ENCODE measurements at places on chromosomes 4 and X.

DNA sequence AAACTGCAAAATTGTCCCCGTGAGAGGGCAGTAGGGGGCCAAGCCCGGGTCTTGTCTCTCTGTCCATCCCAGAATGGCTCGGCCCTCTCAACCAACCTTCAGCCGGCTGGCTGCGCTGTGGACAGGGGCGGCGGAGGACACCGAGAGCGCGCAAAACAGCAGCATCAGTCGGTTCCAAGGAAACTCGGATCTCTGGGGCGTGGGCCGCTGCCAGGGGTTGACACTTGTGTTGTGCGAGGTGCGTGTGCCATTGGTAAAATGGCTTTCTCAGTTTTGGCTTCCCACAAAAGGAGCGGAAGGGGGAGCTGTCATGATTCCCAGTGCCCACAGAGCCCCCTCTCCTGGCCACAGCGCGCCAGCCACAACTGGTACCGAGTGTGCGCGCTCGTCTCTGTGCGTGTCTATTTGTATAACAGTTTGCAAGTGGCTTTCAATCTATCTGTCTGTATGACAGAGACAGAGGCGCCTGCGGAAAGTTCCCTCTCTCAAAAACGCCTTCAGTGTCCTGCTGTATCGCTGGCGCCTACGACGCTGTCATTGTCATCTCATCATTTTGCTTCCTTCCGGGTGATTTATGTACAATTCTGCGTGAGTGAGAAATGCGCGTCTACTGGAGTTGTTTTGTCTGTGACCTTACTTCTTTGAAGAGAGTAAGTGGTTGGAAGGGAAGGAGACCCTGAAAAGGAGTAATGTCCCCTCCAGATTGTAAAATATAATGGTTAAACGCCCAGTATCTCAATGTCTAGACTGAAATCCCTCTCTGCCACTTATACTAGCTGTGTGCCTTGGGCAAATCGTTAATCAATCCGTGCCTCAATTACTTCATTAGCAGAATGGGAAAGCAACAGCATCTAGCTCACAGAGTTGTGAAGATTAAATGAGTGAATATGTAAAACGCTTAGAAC lies 1.8 kb downstream of the DKK2 start:
- no peak for DNase-seq

DNA sequence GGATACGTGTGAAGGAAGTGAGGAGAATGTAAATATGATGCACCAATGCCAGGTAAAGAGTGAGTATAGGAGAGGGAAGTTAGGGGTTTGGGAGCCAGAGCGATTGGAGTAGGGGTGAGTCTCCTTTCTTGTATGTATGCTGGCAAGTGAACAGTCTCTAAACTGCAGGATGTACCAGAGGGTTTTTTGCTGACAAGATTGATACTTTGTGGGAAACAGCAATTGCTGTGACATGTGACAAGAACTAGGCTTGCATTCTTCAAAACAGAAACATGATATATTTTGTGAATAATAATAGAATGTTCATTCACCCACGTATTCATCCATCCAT lies 706 bp downstream of the CHIC1 start:
- DNase-seq: no peak

GRCh38 chrX:82648062-82648461 lies 860.0 kb upstream of the POU3F4 start:
- DNase-seq: no peak

- DNase-seq: no peak
Measured at GRCh38 chr4:5452156-5452555, 256.2 kb downstream of the EVC2 start.

GRCh38 chr4:2507855-2508254 lies 28.6 kb upstream of the FAM193A start:
- no peak for DNase-seq

GRCh38 chr4:121519236-121519838 lies 138.5 kb upstream of the QRFPR start:
- DNase-seq: no peak

GRCh38 chr4:101126059-101126458 lies 221.3 kb downstream of the PPP3CA start:
- no peak for DNase-seq

GRCh38 chr4:113784497-113785250 lies 23.1 kb upstream of the CAMK2D start:
- DNase-seq: peak; percentile 75

- DNase-seq: no peak
Measured at GRCh38 chr4:176778063-176778462, 14.7 kb downstream of the VEGFC start.

DNA sequence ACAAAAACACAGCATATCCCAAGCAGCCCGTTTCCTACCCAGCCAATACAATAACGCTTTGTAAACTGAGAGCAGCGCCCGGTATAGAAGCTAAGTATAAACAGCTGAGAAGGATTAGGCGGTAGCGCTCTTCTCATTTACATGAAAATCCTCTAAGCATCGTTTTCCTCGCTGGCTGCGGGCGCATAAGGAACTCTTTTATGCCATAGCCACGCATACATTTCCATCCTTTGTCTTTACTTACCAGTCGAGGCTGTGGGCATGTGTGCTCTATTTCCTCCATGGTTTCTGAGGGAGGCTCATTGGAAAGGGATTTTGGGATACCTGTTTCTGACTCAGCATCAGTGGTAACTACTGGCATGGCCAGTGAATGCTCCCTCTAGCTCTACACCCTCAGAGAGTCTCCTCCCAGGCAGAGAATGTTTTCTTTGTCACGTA lies 383 bp downstream of the PCYT1B start:
- no peak for DNase-seq

GRCh38 chrX:121853762-121854613 lies 806.6 kb downstream of the GLUD2 start:
- no peak for DNase-seq

DNA sequence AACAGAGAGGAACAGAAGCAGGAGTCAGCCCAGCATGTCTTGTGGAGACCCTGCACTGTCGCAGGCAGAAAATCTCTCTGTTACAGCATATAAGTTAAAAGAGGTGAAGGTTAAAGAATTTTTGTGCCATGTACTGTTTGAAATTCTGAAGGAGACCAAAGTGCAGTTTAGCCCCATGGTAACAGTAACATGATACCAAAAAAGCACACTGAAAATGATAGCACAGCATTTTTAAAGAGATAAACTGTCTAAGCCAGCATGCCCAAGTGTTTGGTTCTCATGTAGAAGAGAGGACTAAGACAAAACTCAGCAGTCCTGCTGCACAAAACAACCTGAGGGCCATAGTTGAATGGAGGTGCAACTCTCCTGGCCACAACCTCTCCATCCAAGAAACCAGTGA lies 41.9 kb upstream of the PARM1 start:
- DNase-seq: no peak

DNA sequence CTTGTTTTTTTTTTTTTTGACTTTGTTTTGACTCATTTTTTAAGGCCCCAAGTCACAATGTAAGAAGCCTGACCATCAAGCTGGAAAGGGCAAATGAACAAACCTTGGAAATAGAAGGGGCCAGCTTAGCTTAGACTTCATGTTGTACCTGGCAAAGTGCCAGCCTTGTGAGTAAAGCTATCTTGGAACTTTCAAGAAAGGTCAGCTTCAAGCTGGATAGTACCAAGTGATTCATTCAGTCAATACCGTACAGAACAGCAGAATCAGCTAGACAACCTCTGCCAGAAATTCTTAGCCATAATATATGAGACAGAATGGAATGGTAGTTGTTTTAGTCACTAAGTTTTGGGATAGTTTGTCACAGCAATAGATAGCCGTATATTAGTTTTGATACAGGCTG lies 1492.2 kb upstream of the TENM3 start:
- no peak for DNase-seq

- no peak for DNase-seq
Measured at GRCh38 chrX:129694805-129695204, 40.0 kb upstream of the APLN start.

DNA sequence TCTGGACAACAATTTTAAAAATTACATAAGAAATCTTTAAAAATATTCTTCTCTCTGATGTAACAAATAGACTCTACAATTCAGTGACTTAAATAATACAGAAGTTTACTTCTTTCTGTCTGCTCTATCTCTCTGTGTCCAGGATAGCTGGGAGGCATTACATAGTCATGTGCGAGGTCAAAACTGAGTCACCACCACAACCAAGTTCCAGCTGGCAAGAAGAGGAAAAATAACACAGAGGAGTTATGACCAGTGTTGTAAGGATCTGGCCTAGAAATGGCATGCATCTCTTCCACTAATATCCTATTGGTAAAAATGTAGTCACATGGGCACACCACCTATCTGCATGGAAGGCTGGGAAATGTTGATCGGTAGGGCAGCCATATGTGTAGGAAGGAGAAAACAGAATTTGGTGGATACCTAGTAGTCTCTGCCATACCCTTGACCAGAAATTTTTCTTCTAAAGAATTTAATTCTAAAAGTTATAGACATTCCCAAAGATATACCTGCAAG lies 39.4 kb upstream of the WDFY3 start:
- DNase-seq: peak; percentile 22
